Left lung (tissue), 14 donors: ENCODE measurements at places on chromosomes 1 and 21. TPM values are rescaled to one million over a fixed set of nuclear protein-coding genes. Genes with fewer than 3 reads are reported as not detected.

Gene PDC
- total RNA-seq = not detected

Gene ADCY10
- not detected for total RNA-seq

Gene LCE2A
- not detected for total RNA-seq

Gene MIXL1
- not detected for total RNA-seq

Gene ANGPTL3
- not detected for total RNA-seq

DNA sequence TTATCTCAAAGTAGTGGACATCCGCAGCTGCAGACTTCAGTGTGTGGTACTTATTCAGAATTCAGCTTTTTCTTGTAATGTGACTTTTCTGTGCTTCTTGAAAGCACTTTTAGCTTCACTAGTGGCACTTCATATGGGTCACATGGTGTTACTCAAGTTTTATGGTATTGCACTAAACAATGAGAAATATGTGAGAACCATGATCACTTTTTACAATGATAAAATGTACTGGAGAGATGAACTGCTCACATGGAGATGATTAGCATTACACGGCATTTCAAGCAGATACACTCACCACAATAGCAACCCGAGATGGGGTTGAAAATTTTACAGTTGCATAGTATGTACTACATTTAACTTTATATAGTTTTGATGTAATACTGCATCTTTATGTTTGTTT, 40.1 kb upstream of the GPR52 start:
- DNase-seq = no peak
- no peaks in the 10 kb centered on the region for H3K4me1 ChIP-seq
- H3K36me3 ChIP-seq = no peaks in the 10 kb centered on the region
- H3K27ac ChIP-seq = no peak overlapping the region
- H3K27me3 ChIP-seq = no peaks in the 10 kb centered on the region
- no peak overlapping the region for H3K4me3 ChIP-seq

- H3K4me1 ChIP-seq = peaks cover 5% of the 10 kb centered on the region
- no peaks in the 10 kb centered on the region for H3K36me3 ChIP-seq
- H3K4me3 ChIP-seq = no peak overlapping the region
Measured at GRCh38 chr1:212109728-212110127, 74.2 kb downstream of the DTL start.

GRCh38 chr1:34918977-34919561, 10.4 kb downstream of the DLGAP3 start:
- no peak overlapping the region for H3K4me3 ChIP-seq
- no peaks in the 10 kb centered on the region for H3K4me1 ChIP-seq
- H3K36me3 ChIP-seq = no peaks in the 10 kb centered on the region
- DNase-seq = no peak
- H3K27ac ChIP-seq = no peak overlapping the region

DNA sequence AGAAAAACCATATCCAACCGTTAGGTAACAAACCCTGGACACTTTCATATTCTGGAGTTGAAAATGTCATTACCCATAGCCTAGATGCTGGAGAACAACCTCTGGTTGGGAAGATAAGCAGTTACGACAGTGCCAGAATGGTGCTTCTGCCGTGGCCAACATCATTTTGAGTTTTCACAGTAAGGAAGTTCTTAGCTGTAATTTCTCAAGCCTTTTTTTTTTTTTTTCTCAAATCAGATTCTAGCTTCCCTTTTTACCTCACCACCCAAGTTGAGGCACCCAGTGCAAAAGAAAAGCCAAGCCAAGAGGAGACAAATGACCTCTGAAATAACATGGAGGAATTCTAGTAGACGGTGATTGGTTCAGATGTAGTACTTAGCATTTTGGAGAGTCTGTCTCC, 21.8 kb downstream of the PPT1 start:
- no peak overlapping the region for H3K4me3 ChIP-seq
- peak overlapping the region; percentile 70 for H3K27ac ChIP-seq
- DNase-seq = no peak
- no peaks in the 10 kb centered on the region for H3K27me3 ChIP-seq
